Coronary artery (tissue), 2 donors: ENCODE measurements at places on chromosomes 16 and 17.

- no peak for DNase-seq
These were observed 55.7 kb downstream of the SREBF1 start for GRCh38 chr17:17780922-17781590.

GRCh38 chr17:17453088-17453487 lies 23.7 kb upstream of the MED9 start:
- peak; percentile 38 for DNase-seq

- no peak for DNase-seq
These were observed 8.4 kb downstream of the ZNF652 start for GRCh38 chr17:49353607-49354006.

- no peak for DNase-seq
These were observed 46.5 kb upstream of the ATP2A3 start for GRCh38 chr17:4010754-4011153.

- no peak for DNase-seq
These were observed 38.6 kb upstream of the SLFN13 start for GRCh38 chr17:35486920-35487732.

- peak; percentile 85 for DNase-seq
These were observed 96.6 kb downstream of the NXN start for GRCh38 chr17:882827-883585.

- DNase-seq: no peak
These were observed 2.9 kb downstream of the HEXIM1 start for GRCh38 chr17:45150911-45151809.

GRCh38 chr17:78238823-78239488 lies 7.5 kb downstream of the TMEM235 start:
- DNase-seq: no peak

GRCh38 chr16:88967830-88968588 lies 9.0 kb downstream of the CBFA2T3 start:
- DNase-seq: no peak

GRCh38 chr16:21336231-21336630 lies 58.1 kb upstream of the CRYM start:
- no peak for DNase-seq

DNA sequence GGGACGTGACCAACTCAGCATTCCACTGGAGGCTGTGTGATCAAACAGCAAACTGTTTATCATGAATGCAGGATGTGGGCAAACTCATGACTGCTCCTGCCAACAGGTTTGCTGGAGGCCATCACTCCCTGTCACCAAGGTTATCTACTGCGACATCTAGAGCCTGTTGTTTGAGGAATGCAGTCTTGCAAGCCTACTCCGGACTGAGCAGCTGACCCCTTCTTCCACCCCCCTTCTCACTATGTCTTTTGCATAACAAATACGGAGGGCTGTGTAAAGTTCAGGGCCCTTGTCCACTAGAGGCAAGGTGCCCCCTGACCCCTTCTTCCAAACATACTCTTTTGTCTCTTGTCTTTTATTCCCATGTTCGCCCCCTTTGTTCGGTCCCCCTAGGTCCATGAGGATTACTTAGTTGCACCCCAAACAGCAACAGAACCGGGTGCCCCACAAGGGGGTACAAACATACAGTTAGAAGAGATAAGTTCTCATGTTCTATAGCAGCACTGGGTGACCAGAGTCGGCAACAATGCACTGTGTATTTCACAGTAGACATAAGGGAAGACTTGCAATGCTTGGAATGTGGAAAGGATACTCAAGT lies 28.7 kb downstream of the MEAK7 start:
- peak; percentile 31 for DNase-seq

GRCh38 chr17:21167303-21167702 lies 40.5 kb downstream of the DHRS7B start:
- no peak for DNase-seq

DNA sequence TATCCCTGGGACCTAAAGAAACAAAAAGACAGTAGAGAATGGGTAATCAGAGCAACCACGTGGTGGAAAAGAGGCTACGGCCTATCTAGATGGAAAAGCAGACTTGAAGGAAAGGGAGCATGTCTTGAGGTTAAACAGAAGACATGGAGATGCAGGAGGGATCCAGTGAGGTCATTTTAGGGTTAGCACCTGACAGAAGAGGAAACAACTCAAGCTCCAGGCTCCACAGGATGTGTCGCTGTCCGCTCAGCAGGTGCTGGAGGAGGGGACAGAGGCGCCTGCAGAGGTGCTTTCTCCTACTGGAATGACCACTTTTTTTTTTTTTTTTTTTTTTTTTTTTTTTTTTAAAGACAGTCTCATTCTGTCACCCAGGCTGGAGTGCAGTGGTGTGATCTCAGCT lies 47.5 kb upstream of the CLEC3A start:
- DNase-seq: no peak

DNA sequence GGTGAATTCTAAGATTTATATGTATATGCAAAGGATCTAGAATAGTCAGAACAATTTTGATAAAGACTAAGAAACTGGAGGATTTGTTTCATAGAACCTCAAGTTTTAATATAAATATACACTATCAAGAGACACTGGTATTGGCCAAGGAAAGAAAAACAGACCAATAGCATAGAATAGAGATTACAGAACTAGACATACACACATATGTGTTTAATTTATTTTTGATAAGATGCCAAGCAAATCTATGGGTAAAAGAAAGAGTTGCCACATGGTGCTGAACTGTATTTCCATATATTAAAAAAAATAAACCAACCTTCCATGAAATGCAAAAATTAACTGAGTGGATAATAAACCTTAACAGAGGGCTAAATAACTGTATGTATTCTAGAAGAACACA lies 27.9 kb upstream of the LRRC37A3 start:
- DNase-seq: no peak

DNA sequence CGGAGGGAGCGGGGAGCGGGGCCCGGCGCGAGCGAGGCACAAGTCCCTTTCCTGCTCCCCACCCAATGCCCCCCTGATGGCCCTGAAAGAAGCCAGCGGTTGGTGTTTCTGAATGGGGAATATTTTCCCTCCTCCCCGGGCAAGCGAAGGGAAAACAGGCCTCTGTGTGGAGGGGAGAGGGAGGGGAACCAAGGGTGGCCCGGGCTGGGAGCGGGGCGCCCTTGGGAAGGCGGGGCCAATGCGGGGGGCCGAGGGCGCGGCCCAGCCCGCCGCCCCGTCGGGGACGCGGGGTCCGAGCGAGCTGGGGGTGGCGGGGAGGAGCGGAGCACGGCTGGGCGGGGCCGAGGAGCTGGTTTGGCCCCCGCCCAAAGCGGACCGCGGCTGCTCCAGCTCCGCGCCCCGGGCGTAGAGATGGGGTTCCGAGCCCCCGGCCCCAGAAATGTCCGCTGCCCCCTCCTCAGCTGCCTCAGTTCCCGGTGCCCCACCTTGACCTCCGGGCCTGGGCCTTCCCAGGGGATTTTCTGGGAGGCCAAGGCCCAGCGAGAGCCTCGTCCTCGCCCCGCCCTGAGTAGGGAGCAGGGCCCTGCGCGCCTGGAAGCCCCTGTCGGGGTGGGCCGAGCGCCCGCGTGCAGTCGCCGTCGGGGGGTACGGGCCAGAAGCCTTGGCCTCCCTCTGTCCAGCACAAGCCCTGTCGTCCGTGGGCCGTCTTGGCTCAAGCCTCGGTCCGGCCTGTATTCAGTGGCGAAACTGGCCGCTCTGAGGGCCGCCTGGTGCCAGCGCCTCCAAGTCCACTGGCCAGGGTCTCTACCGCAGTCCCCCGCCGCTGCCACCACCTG lies 3.9 kb upstream of the HEXIM1 start:
- peak; percentile 84 for DNase-seq

DNA sequence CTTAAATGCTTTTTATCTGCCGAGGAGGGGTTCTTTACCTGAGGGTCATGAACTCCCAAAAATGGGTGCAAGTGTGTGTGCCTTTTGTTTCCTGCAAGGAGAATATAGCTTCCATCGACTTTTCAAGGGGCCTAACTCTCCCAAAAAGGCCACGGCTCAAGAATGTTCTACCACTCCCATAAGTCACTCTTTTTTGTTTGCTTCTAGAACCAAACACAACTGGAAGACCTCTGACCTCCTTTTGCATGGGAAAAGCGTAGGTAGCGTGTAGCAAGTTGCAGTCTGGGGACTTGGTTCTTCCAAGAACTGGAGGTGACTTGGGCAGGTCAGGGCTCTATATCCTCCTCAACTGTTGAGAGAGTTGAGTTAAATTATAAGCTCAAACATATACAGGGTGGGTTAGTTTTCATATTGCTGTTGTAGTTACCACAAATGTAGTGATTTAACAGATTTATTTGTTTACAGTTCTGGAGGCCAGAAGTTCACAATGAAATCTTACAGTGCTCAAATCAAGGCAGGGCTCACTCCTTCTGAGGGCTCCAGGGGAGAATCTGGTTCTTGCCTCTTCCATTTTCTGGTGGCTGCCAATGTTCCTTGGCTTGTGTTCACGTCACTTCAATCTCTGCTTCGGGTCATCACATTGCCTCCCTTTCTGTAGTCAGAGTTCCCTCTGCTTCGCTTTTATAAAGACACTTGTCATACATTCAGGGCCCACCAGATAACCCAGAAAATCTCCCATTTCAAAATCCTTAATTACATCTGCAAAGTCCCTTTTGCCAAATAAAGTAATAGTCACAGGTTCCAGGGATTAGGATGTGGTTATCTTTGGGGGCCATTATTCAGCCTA lies 1.4 kb downstream of the TMEM97 start:
- DNase-seq: no peak

GRCh38 chr16:86479419-86479818 lies 30.9 kb upstream of the FOXF1 start:
- no peak for DNase-seq

- no peak for DNase-seq
These were observed 15.5 kb upstream of the TIMP2 start for GRCh38 chr17:78940708-78941107.

- no peak for DNase-seq
These were observed 21.8 kb downstream of the CLEC16A start for GRCh38 chr16:10966129-10966528.

GRCh38 chr17:62706598-62707424 lies 79.3 kb downstream of the MRC2 start:
- no peak for DNase-seq

DNA sequence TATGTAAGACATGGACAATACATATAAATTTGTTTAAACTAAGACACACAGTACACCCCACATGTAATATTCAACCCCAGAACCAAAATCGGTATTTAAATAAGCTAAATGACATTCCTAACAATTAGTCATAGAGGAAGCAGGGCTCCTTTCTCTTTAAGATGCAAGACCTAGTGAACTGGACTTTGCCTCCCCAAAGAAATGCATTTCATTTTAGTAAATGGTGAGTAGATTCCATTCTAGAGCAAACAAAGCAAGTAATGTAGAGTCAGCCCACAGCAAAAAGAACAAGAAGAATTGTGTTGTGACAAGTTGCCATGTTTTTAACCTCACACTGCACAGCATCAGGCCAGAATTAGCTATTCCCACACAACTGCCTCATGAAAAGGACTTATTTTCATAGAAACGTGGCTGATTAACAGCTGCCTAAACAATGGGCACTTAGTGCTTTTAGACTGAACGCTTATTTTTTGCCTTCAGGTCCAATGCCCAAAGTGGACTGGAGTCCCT lies 14.4 kb downstream of the DNAJC7 start:
- DNase-seq: no peak

DNA sequence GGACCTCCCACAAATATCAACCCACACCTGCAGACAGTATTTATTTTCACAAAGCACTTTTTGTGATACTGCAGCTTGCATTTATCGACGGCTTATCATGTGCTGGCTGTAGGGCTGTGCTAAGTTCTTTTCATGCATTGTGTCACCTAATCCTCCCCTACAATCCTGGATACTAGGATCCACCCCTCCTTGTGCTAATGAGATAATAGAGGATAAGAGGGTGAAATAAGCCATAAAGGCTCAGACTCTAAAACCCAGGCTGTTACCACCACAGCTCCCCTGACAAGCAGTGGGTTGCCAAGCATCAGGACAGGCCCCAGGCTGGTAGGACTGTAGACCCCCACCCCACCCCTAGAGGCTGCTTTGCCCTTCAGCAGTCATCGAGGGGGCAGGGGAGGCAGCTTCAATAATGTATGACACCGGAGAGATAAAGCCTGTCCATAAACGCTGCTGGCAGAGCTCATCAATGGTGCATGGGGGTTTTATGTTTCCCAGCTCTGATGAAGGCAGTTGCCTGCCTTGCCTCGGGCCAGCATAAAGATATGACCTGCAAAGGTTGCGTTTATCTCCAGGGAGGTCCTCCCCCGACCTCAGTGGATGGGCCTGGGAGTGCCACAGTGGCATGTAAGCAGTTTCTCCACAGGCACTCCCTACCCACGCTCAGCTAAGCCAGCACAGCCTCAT lies 73.9 kb upstream of the C16orf82 start:
- peak; percentile 46 for DNase-seq

- no peak for DNase-seq
These were observed 21.0 kb downstream of the LSM12 start for GRCh38 chr17:44045486-44045885.

DNA sequence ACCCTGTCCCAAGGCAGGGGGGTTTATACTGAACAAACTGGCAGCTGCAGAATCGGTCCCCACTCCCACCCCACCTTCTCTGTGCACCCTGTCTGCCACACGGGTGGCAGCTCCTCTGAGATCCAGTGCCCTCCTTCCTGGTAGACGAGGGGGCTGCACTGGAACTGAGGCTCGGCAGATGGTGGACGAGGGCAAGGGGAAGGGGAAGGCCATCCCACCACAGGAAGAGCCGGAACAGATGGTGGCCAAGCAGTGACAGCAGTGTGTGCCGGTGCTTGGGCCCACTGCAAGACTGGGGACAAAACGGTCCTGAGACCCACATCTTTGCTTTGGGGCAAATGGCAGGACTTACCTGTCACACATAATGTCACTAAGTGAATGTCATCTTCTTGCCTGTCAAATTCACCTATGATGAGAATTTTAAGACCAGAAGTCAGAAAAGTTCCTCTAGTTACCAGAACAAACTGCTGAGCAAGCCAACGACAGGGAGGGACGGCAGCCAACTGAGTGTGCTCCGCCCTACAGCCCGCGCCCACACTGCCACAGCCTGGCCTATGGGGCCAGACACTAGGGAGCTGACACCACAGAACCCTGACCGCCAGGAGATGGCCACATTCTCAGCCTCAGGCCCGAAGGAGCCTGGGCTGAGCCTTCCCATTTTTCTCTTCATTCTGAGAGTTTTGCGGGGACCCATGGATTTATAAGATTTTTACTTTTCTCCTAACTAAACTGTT lies 14.4 kb downstream of the NTAN1 start:
- DNase-seq: peak; percentile 87

DNA sequence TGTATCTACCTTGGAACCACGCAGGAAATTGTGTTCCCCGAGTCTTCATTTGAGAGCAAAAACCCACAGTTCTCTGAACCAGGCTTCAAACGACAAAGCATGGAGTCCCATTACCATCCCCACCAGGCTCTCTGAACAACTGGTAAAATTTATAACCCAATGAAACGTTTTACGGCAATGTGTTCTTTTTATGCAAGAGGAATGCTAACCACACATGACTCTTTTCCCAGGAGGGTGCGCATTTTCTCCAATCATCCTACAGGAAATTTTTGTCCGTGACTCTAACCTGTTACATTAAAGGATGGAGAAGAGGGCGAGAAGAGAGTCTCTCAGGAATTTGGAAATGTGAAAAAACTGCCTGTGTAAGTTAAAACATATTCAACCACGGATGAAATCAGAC lies 17.8 kb downstream of the STX8 start:
- no peak for DNase-seq

GRCh38 chr17:17156107-17156506 lies 50.0 kb downstream of the PLD6 start:
- DNase-seq: no peak

- no peak for DNase-seq
These were observed 127.5 kb downstream of the CLEC16A start for GRCh38 chr16:11071829-11072228.
